ENCODE measurements at places on chromosomes 4 and X.
A peak's percentile ranks its signal among the peaks of the same experiment; 100 is the strongest.

DNA sequence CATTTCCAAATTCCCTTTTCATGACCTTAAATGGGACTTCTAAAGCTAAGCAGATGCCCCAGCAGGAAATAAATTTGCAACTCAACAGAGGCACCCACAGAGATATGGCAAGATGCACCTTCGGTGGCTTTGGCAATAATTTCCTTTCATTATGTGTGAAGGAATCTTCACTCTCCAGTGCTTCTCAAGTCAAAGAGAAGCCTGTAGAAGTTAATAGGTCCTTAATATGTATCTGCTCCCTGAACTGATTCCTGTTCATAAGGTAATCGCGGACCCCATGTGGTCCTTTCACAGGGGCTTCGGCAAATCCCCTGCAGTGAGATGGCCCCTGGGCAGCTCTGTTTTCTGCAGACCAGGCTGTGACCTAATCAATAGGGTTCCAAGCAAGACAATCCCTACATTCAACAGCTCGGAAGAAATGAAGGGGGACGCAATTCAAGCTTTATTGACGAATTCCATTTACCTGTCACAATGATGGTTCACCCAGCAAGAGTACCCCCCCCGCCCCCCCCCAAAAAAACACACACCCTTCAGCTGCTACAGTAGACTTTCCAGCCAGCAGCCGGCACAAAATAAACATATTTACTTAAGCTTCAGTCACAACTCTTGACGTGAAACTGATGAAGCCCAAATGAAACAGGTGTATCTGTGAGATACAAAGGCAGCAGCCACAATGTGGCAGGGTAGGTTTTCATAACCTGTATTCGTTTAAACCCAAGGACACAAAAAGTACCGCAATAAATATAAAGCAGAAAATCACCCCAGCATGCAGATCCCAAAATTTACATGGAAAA, 35.3 kb downstream of the FAT1 start:
- DNase-seq = no peak

DNA sequence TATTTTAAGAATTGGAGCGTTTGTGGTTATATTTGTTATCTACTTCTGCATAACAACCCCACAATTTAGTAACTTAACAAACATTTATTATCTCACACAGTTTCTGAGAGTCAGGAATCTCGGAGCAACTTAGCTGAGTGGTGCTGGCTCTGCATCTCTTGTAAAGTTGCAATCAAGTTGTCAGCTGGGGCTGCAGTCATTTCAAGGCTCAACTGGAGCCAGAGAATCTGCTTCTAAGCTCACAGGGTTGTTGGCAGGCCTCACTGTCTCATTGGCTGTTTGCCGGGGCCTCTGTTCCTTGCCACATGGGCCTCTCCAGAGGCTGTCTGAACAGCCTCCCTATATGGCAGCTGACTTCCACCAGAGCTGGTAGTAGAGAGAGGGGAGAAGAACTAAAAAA, 281.2 kb upstream of the GNPDA2 start:
- DNase-seq = no peak

DNA sequence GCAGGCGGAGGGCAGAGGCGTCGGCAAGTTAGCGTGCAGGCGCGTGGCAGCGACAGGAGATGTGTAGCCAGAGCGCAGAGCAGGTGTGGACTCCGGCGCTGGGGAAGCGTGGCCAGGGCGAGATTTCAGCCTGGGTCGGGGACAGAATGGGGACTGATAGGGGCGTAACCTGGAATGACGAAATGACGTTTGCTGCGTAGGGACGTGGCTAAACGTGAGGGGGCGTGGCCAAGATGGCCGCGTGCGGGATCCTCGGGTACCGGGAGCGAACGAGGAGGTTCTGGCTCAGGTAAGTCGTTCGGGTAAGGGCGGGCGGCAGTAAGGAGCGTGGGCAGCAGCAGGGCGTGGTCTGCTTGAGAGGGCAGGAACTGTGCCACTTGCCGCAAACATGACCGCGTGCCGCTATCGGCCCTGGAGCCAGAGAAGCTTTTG, 10.9 kb upstream of the CLTRN start:
- DNase-seq = peak; percentile 84

DNA sequence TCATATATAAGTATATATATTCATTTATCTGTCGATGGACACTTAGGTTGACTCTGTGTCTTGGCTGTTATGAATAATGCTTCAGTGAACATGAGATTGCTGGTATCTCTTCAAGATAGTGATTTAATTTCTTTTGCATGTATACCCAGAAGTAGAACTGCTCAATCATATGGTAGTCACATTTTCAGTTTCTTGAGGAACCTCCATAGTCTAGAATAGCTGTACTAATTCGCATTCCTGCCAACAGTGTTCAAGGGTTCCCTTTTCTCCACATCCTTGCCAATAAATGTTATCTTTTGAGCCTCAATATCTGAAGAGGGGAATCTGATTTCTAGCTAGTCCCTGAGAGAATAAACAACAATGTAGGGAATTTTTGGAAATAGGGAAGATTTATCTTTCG, 32.4 kb upstream of the CCNG2 start:
- DNase-seq = no peak

Measured in stimulated activated CD8-positive, alpha-beta memory T cell treated with anti-CD3 and anti-CD28 coated beads, Interleukin-12 subunit alpha, Interleukin-12 subunit beta, amount 100 ng/mL, for 4 hours (primary cell).